ENCODE measurements at places on chromosomes 5 and 9. TPM values are rescaled to one million over a fixed set of nuclear protein-coding genes. Genes with fewer than 3 reads are reported as not detected.
A peak's percentile ranks its signal among the peaks of the same experiment; 100 is the strongest.

DOCK8 gene
- polyA plus RNA-seq, result 15.8 TPM

DNA sequence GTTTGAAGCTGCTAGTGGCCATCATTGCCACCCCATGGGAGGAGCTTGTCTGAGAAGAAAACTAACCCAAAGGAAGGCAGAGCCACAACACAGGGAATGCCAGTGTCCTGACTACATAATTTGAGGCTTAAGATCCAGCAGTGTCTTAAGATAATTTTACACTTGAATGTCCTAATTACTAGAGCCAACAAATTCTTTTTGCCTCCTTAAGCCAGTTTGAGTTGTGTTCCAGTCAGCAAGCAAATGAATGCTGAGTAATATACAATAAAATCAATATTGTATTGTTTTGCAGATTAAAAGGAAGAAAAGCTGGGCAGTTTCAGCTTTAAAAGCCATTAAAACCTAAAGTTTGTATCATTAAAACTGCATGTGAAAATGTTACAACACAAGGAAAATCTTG, 13.9 kb downstream of the HTR4 start:
- H3K4me1 ChIP-seq, result peaks cover 13% of the 10 kb centered on the region
- no peak overlapping the region for H3K4me3 ChIP-seq
- H3K27ac ChIP-seq, result no peak overlapping the region
- no peaks in the 10 kb centered on the region for H3K36me3 ChIP-seq

PRRX2 gene
- 1.6 TPM for polyA plus RNA-seq

GRCh38 chr5:152046361-152046760, 121.7 kb upstream of the GLRA1 start:
- no peak for DNase-seq
- no peak overlapping the region for H3K27ac ChIP-seq
- no peaks in the 10 kb centered on the region for H3K27me3 ChIP-seq
- H3K36me3 ChIP-seq, result no peaks in the 10 kb centered on the region

- no peak overlapping the region for H3K4me3 ChIP-seq
- H3K27ac ChIP-seq, result no peak overlapping the region
- DNase-seq, result no peak
- peaks cover 18% of the 10 kb centered on the region for H3K27me3 ChIP-seq
- H3K4me1 ChIP-seq, result no peaks in the 10 kb centered on the region
Measured at GRCh38 chr5:10654566-10654965, 90.7 kb downstream of the ANKRD33B start.

GRCh38 chr9:84141741-84142370, 161.3 kb downstream of the RMI1 start:
- H3K4me3 ChIP-seq, result no peak overlapping the region
- peaks cover 34% of the 10 kb centered on the region for H3K27me3 ChIP-seq
- no peak overlapping the region for H3K27ac ChIP-seq
- no peak for DNase-seq

- no peak for DNase-seq
- H3K27ac ChIP-seq, result no peak overlapping the region
Measured at GRCh38 chr5:1254196-1254595, 29.0 kb downstream of the SLC6A18 start.

DNA sequence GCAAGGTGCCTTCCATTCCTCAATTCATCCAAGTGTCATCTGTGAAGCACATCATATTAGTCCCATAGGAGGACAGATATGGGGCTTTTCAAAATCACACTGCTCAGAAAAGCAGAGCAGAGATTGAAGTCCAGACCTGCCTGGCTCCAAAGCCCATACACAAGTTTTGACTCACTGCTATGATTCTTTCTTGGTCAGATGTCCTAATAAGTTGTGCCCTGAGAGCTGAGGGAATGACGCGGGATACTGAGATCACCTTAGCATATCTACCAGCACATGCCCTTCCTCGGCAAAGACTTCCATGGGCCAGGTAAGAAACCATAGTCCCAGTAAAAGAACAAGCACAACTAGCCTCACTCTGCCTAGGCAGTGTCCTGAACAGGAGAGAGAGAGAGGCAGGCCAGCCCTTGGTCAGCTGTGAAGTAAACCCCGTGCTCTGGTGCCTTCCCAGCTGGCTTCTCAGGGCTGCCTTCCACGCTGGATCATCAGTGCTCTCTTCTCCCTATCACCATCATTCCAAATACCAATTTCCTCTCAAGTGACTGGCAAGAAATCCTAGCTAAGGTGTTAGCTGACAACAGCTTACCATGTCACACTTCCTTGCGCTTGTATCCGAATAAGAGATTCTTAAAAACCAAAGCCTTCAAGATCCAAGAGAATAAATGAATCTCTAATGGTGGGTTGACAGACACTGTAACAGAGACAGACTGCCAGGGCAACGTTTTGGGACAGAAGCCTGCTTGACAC, 73.2 kb downstream of the SIL1 start:
- H3K4me1 ChIP-seq, result no peaks in the 10 kb centered on the region
- H3K36me3 ChIP-seq, result peaks cover 42% of the 10 kb centered on the region
- H3K4me3 ChIP-seq, result no peak overlapping the region
- no peaks in the 10 kb centered on the region for H3K27me3 ChIP-seq
- DNase-seq, result no peak
- H3K27ac ChIP-seq, result no peak overlapping the region

DNA sequence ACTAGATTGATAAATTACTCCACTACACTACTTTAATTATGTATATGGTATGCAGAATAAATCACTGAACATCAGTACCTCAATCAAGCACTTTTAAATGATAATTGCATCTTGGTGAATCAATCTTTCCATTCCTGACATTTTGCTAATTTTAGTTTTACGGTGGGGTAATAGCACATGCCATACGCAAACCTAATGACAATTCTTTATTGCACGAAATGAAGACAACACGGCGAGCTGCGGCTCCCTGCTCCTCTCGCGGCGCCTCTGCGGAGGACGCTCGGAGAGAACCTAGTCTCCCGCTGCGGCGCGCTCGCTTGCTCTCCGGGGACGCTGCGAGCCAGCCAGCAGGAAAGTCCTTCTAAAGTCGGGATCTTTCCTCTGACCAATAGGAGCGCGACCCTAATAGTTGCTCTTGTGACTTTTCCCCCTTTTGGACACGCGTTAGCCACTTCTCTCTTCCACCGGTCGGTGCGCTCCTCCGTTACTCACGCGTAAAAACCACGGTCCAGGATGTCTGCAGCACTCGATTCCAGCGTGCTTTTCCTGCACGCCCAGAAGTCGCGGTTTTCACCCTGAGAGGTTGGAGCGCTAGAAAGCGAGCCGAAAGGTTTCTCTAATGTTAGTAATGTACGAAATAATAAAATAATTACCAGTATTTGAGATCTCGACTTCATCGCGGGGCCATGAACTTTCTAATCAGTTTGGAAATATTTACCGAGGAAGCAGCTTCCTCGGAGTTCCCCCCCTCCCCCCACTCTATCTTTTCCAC, 1.0 kb upstream of the MEF2C start:
- DNase-seq, result peak; percentile 64
- peaks cover 5% of the 10 kb centered on the region for H3K4me1 ChIP-seq
- H3K27ac ChIP-seq, result peak overlapping the region; percentile 76

DNA sequence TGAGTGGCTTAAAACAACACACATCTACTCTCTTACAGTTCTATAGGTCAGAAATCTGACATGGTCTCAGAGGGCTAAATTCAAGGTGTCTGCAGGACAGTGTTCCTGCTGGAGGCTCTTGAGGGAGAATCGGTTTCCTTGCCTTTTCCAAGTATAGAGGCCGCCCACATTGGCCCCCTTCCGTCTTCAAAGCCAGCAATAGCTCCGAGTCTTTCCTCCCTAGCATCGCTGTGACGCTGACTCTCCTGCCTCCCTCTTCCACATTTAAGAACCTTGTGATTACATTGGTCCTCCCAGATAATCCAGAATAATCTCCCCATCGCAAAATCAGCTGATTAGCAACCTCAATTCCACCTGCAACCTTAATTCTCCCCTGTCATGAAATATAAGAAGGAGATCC, 81.3 kb upstream of the IER5L start:
- H3K4me3 ChIP-seq, result no peak overlapping the region
- peaks cover 38% of the 10 kb centered on the region for H3K27me3 ChIP-seq
- no peak for DNase-seq
- H3K36me3 ChIP-seq, result no peaks in the 10 kb centered on the region
- no peak overlapping the region for H3K27ac ChIP-seq
- H3K4me1 ChIP-seq, result peaks cover 5% of the 10 kb centered on the region

LURAP1L gene
- polyA plus RNA-seq, result 14.3 TPM

- no peaks in the 10 kb centered on the region for H3K27me3 ChIP-seq
- no peak for DNase-seq
- H3K4me3 ChIP-seq, result no peak overlapping the region
- H3K4me1 ChIP-seq, result no peaks in the 10 kb centered on the region
Measured at GRCh38 chr5:139246394-139246793, 47.1 kb upstream of the MATR3 start.

CDH9 gene
- polyA plus RNA-seq, result 0.91 TPM

GRCh38 chr5:135103575-135103853, 69.5 kb upstream of the PITX1 start:
- H3K36me3 ChIP-seq, result no peaks in the 10 kb centered on the region
- H3K4me1 ChIP-seq, result no peaks in the 10 kb centered on the region
- no peaks in the 10 kb centered on the region for H3K27me3 ChIP-seq
- H3K4me3 ChIP-seq, result no peak overlapping the region
- H3K27ac ChIP-seq, result no peak overlapping the region

- H3K4me1 ChIP-seq, result no peaks in the 10 kb centered on the region
- H3K27me3 ChIP-seq, result no peaks in the 10 kb centered on the region
- H3K4me3 ChIP-seq, result no peak overlapping the region
- no peak for DNase-seq
- H3K36me3 ChIP-seq, result no peaks in the 10 kb centered on the region
- no peak overlapping the region for H3K27ac ChIP-seq
Measured at GRCh38 chr5:51188001-51188591, 195.2 kb upstream of the ISL1 start.

DNA sequence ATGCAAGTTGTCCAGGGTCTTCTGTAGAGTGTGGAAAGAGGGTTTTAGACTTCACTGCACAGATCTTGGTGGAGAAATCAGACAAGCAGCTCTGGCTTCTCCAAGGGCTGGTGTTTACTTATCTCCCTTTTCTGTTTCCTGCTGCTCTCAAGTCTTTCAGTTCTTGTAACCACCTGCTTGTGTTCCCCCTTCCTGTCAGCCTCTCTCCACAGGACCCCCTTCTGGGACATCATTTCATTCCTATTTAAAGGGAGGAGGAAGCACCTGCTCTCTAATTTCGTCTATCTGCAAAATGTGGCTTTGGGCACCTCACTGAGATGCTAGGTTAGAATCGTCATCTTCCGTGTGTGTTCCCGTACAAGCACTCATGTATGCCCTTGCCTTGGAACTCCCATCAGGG, 636.2 kb downstream of the MTRR start:
- no peak for DNase-seq
- no peak overlapping the region for H3K27ac ChIP-seq
- no peaks in the 10 kb centered on the region for H3K4me1 ChIP-seq
- no peaks in the 10 kb centered on the region for H3K27me3 ChIP-seq
- no peak overlapping the region for H3K4me3 ChIP-seq
- H3K36me3 ChIP-seq, result no peaks in the 10 kb centered on the region

GRCh38 chr5:120567066-120567465, 103.0 kb downstream of the PRR16 start:
- no peak overlapping the region for H3K4me3 ChIP-seq
- H3K36me3 ChIP-seq, result no peaks in the 10 kb centered on the region
- H3K4me1 ChIP-seq, result no peaks in the 10 kb centered on the region
- H3K27me3 ChIP-seq, result no peaks in the 10 kb centered on the region
- DNase-seq, result no peak

- H3K4me1 ChIP-seq, result no peaks in the 10 kb centered on the region
- H3K27ac ChIP-seq, result no peak overlapping the region
- no peaks in the 10 kb centered on the region for H3K36me3 ChIP-seq
- DNase-seq, result no peak
- H3K4me3 ChIP-seq, result no peak overlapping the region
Measured at GRCh38 chr5:37799865-37800421, 39.9 kb downstream of the GDNF start.

RIOK2 gene
- 33.4 TPM for polyA plus RNA-seq

GRCh38 chr9:135506327-135507103, 6.0 kb downstream of the MRPS2 start:
- DNase-seq, result no peak
- H3K27ac ChIP-seq, result no peak overlapping the region
- H3K4me1 ChIP-seq, result peaks cover 6% of the 10 kb centered on the region
- no peaks in the 10 kb centered on the region for H3K27me3 ChIP-seq
- peaks cover 35% of the 10 kb centered on the region for H3K36me3 ChIP-seq

DNA sequence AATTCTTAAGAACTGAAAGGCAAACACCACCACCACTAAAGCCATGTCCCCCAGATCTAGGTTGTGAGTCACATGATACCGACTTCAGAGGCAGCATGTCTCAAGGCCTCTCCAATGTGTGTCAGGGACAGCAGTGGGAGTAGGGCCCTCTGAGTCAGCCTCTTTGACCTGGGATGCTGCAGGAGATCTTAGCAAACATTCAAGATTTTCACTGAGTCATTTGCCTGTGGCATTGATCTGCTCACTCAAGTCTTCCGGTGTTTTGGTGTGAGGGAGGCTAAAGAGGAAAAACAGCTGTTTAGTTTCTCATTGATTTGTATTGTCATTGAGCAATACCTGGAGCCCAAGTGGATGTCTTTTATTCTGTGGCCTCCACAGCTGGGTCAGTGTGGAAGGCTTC, 36.1 kb downstream of the TMC1 start:
- no peak overlapping the region for H3K27ac ChIP-seq
- no peaks in the 10 kb centered on the region for H3K36me3 ChIP-seq

All from large intestine (tissue), 12 donors.